NCI-H1694 (cell line): ENCODE measurements at places on chromosomes 7 and 10.
A peak's percentile ranks its signal among the peaks of the same experiment; 100 is the strongest.

GRCh38 chr10:132065491-132066105 lies at the start of gene JAKMIP3:
Gene JAKMIP3, plus strand, starts transcription at chr10:132065946. Its CDS starts 38,863 bp downstream, at chr10:132104809.
- no peak for DNase-seq

GRCh38 chr10:19483421-19483820 lies 332.8 kb upstream of the PLXDC2 start:
- no peak for DNase-seq

- DNase-seq, result no peak
These were observed 654.4 kb downstream of the LRMDA start for GRCh38 chr10:76085817-76086167.

GRCh38 chr7:157616931-157617330 lies 280.1 kb downstream of the DNAJB6 start:
- DNase-seq, result no peak

GRCh38 chr7:46909601-46910051 lies 672.3 kb downstream of the TNS3 start:
- no peak for DNase-seq

GRCh38 chr10:62796896-62797295 lies 7.6 kb upstream of the ADO start:
- no peak for DNase-seq

- no peak for DNase-seq
These were observed 34.0 kb upstream of the JCAD start for GRCh38 chr10:30093303-30093950.

DNA sequence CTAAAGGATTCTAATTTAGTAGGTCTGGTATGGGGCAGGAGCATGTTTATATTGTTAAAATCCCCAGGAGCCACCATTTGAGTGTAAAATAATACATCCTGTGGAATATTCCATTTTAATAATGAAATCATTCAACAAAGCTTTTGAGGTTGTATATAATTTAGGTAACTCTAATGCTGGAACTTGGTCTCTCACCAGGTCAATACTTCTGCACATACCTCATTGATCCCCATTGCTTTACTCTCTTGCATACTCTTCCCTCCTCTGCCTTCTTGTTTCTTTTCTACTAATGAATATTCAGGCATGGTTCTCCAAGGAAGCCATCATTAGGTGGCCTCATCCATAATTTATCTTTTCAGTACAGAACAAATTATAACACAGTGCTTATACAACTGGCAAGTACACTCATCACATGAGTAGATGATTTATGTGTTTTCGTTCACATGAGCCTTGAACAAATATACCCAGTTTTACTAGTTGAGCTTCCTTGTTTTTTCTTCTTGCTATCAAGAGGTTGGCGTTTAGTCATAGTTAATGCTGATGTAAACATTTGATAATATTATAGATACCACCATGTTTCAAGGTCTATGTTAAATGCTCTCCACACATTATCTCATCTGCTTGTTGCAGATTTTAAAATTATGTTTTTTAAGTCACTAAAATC lies 7.2 kb downstream of the PALS2 start:
- DNase-seq, result no peak

DNA sequence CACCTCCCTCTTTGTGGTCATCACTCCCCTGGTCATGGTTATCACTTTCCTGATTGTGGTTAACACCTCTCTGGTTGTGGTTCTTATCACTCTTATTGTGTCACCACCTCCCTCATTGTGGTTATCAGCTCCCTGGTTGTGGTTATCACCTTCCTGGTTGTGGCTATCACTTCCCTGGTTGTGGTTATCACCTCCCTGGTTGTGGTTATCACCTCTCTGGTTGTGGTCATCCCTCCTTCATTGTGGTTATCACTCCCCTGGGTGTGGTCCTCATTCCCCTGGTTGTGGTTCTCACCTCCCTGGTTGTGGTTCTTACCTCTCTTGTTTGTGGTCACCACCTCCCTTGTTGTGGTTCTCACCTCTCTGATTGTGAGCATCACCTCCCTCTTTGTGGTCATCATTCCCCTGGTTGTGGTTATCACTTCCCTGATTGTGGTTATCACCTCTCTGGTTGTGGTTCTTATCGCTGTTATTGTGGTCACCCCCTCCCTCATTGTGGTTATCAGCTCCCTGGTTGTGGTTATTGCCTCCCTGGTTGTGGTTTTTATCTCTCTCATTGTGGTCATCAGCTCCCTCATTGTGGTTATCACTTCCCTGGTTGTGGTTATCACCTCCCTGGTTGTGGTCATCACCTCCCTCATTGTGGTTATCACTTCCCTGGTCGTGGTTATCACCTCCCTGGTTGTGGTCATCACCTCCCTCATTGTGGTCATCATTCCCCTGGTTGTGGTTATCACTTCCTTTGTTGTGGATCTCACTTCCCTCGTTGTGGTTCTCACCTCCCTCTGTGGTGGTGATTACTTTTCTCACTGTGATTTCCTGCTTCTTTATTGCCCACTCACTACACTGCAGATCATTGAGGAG lies 106.7 kb downstream of the GPR26 start:
- no peak for DNase-seq

DNA sequence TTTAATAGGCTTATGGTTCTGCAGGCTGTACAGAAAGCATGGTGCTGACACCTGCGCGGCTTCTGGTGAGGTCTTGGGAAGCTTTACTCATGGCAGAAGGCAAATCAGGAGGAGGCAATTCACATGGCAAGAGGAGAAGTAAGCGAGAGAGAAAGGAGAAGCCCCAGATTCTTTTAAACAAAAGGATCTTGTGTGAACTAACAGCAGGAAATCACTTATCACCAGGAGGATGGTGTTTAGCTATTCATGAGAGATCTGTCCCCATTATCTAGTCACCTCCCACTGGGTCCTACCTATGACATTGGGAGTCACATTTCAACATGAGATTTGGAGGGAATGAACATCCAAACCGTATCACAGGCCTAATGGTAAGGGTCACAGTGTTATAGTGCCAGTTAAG lies 678.0 kb upstream of the KCND2 start:
- DNase-seq, result no peak

- DNase-seq, result no peak
These were observed 182.7 kb downstream of the C7orf25 start for GRCh38 chr7:42729053-42729765.

- DNase-seq, result no peak
These were observed 1061.4 kb downstream of the TYW1 start for GRCh38 chr7:68058014-68058413.

DNA sequence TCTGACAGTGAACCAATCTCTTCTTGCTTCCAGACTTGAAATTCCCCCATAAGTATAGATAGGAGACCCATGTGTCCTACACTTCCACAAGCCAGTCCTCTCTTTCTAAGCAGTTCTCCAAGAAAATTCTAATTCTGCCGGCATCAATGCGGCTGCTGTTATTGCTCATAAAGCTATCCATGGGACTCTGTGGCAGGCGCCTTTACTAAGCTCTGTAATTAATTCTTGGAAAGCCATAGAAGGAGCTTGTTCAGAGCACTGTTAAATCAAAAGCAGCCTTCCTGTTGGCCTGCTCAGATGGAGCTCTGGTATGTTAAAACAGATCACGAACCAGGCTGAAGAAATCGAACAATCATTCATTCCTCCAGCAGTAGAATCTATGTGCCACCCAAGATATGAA lies 244.3 kb upstream of the NFE2L3 start:
- DNase-seq, result no peak

DNA sequence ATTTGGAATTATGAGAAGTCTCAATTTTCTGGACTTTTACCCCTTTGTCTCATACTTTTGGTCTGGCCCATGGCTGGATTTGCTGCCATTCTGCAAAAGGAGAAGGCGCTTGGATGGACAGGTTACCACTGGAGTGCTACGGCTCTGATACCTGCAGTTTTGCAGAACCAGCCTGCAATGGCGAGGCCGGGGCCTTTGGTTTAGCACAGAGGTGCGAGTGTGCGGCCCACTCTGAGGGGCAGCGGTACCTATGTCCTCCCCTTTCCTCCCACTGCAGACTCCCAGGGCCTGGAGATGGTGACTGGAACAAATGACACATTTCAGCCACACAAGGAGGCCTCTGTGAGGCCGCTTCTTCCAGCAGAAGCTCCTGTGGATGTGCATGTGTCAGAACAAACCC lies 11.9 kb downstream of the ZNF777 start:
- no peak for DNase-seq

GRCh38 chr7:91264046-91264923 lies at the start of gene FZD1:
Gene FZD1, plus strand, starts transcription at chr7:91264433. Its CDS starts 448 bp downstream, at chr7:91264881.
- DNase-seq, result peak; percentile 95

GRCh38 chr10:51369903-51370302 lies 295.6 kb downstream of the PRKG1 start:
- DNase-seq, result no peak

DNA sequence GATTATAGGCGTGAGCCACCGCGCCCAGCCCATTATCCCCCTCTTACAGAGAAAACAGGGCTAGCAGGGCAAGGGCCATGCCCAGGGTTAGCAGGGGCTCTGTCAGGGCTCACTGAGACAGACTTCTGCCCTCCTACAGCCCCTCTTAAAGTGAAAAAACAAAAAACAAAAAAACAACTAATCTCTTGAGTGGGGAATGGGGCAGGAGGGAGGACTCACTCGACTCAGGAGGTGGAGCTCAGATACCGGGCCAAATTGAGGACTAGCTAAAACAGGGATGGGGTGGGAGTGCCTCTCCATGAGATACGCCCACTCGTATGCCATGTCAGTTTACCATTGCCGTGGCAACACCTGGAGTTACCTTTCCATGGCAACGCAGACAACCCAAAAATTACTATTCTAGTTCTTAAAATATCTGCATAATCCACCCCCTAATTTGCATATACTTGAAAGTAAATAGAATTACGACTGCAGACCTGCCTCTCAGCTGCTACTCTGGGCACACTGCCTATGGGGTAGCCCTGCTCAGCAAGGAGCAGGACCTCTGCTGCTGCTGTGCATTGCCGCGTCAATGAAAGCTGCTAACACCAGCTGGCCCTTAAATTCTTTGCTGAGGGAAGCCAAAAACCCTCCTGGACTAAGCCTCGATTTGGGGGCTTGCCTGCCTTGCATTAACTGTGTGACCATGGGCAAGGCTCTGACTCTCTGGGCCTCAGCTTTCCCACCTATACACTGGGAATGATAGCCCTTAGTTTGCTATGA lies 13.4 kb downstream of the SSC4D start:
- peak; percentile 85 for DNase-seq

GRCh38 chr10:71232089-71232998 lies 20.0 kb downstream of the UNC5B start:
- peak; percentile 41 for DNase-seq

DNA sequence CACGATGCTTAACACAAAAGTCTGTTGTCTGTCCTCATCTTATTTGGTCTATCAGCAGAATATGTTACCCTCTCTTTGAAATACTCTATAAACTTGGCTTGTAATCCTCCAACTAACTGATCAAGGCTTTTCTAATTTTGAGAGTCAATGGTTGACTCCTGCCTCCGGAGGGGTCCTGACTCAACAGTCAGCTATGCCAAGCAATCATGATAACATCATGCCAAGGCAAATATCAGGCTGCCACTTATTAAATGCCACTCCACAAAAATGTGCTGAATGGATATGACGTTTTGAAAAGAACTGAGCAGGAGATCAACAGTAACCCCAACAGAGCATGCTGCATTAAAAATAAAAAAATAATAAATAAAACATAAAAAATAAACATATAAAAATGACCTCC lies 116.1 kb downstream of the PARD3 start:
- DNase-seq, result no peak

GRCh38 chr10:3451516-3452172 lies 279.1 kb upstream of the PITRM1 start:
- DNase-seq, result no peak

GRCh38 chr7:142010952-142011548 lies 15.4 kb downstream of the MGAM start:
- no peak for DNase-seq

- DNase-seq, result no peak
These were observed 19.1 kb downstream of the PLCE1 start for GRCh38 chr10:94012834-94013233.

DNA sequence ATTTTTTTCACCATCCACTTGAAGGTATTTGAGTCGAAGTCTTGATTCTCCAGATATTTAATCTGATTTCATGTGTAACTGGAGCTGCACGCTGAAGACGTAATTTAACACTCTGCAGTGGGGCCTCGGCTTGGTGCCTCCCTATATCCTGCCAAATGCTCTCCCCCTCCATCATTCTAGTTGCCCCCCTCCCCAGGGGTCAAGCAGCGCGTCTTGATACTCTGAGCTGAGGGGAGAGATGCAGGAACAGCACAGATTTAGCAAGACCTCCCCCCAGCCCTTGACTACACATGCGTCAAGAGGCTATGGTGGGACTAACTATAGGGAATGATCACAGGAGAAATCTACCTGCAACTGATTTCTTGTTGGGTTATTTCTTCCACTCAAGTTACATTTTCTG lies 85.8 kb downstream of the PRPF18 start:
- DNase-seq, result no peak

DNA sequence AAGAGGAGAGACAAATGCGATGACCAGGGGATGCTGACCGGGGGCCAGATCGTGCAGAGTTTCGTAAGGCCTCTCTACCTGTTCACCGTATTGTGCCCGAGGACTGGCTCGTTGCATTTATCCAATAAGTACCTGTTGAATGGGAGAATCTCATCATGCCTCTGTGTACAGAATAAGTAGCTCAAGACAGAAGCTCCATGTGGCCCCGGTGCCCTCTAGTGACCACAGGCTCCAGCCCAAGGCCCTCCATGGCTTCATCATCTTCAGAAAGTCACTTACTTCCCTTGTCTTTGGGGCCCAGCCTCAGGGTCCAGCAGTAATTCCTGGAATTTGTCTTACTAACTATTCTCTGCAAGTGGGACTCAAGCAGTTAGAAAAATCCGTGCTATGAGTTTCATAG lies 151.0 kb downstream of the CHN2 start:
- no peak for DNase-seq

GRCh38 chr10:26486990-26487850 lies 49.1 kb downstream of the APBB1IP start:
- no peak for DNase-seq

DNA sequence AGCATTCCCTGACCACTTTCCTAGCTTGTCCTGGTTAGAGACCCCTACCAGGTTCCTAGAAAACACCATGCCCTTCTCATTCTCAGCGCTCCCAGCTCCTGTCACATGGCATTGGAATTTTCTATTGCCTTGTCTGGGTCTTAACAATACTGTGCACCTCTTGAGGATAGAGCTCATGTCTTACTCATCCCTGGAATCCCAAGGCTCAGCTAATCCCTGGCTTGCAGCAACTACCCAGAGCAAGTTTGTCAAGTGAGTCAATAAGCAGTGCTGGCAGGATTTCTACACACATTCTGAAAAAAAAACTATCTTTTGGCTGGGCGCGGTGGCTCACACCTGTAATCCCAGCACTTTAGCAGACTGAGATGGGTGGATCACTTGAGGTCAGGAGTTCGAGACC lies 11.7 kb upstream of the PRDX3 start:
- DNase-seq, result no peak

- DNase-seq, result no peak
These were observed 472.9 kb upstream of the COBL start for GRCh38 chr7:51789489-51789888.

DNA sequence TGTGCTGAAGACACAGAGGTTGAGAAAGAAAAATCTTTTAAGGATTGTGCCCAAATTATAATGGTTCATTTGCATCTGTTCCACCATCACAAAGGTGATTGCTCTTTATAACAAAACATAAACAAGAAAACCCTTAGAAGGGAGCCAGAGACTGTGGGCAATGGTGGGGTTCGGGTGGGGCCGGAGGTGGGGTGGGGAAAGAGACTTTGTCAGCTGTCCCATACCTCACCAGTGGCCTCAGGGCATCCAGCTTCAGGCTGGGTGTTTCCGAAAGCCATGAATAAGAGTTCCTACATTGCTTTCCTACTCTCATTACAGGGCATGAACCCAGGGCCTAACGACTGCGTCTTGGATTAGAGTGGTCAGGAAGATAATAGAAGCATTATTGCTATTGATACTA lies 227.9 kb downstream of the PHTF2 start:
- DNase-seq, result no peak
